ENCODE measurements at places on chromosomes 7 and 10.

- no peak for DNase-seq
These were observed 98.7 kb downstream of the ITIH5 start for GRCh38 chr10:7567911-7568620.

- no peak for DNase-seq
These were observed 18.7 kb downstream of the SORCS3 start for GRCh38 chr10:104659809-104660208.

- no peak for DNase-seq
These were observed 54.9 kb downstream of the ZRANB1 start for GRCh38 chr10:124996854-124997215.

DNA sequence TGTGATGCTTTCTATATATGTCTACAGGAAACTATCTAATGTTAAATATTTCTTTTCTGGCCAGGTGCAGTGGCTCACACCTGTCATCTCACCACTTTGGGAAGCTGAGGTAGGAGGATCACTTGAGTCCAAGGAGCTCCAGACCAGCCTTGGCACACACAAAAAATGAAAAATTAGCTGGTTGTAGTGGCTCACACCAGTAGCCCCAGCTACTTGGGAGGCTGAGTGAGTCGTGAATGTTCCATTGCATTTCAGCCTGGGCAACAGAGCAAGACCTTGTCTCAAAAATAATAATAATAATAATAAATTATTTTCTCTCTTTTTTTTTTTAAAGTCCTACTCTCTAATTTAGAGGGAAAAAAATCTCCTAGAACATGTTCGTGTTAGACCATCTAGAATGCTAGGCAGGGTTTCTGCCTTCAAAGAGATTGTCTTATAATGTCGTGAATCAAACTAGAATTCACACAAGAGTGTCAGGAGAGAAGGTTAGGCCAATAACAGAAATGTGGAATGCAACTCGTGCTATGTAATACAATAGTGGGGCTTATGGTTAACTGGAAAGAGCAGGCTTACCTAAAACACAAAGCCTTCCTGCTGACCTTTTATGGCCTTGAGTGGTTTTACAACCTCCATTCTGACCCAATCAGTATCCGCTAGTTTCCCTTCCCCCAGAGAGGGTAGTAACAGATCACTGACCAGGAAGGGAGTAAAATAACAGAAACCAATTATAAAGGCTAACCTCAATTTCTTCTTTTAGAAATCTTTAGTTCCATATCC lies 46.3 kb downstream of the MYOF start:
- no peak for DNase-seq

DNA sequence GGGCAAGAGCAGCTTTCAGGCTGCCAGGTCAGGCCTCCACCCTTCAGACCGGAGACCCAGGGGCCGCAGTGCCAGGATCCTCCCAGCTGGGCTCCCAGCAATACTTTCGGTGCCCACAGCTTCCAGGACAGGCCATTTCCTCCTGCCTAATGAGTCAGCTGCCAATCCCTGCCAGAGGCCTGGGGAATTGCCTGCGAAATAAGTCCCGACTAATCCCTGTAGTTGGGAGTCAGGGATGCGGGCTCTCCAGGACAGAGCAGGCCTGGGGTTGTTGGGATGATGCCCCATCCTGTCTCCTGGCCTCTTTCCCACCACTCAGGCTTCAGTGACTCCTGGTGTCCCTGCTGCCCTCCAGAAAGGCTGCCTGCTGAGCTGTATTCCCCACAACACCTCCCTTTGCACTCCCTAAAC lies 143.5 kb upstream of the UNC5B start:
- no peak for DNase-seq

- DNase-seq = no peak
These were observed 2.8 kb downstream of the AGAP3 start for GRCh38 chr7:151088856-151089699.

DNA sequence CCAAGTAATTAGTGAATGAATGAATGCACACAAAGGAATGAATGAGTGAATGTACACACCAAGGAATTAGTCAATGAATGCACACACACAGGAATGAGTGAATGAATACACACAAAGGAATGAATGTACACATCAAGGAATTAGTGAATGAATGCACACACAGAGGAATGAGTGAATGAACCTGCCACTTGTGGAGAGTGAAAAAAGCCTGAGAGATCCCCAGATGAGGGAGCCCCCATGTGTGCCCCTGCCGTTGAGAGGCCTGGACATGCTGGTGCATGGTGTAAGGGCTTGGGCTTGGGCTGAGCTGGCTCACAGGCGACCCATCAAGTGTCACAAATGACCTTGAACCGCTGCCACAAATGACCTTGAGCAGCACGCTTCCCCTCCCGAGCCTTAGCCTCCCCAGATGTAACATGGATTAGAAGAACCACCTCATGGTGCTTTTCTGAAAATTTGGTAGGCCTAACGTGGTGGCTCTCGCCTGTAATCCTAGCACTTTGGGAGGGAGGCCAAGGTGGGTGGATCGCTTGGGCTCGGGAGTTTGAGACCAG lies 46.2 kb downstream of the GTF2IRD1 start:
- DNase-seq = no peak

DNA sequence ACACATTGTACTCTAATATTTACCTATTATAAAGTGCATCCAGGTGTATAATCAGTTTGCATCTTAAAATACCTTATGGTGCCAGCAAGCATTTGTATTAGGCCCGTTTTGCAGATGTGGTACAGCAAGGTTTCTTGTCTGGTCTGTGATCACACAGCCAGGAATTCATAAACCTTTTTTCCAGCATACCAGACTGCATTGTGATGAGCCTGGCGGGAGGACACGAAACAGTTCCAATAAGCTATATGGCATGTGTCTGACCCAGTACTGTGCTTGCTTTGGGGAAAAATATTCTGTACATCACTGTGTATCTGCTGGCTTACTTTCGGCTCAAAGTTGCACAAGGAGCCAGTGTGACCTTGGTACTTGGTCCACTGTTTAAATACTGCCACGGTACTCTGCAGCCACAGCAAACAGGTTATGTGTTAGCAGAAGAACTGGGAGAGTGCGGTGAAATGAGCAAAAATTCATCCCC lies 36.3 kb downstream of the CHN2 start:
- no peak for DNase-seq

- no peak for DNase-seq
These were observed 94.6 kb downstream of the ZNF22 start for GRCh38 chr10:45095286-45095685.

DNA sequence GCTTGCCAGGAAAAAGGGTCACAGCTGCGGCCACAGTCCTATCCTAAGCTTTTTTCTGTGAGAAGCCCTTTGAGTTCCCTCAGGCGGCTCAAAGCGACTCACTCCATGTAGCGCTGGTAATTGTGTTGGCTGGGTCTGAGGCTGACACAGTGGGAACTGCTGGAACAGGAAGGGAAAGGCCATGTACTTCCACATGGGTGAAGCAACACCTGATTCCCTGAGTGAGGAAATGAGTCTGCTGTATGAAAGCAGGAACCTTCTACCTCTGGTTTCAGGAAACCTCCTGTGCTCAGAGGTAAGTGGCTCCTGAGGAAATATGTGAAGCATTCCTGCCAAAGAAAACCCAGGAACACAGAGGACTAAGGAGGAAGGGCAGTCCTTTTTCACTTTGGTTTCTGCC lies 734.6 kb upstream of the SORCS1 start:
- no peak for DNase-seq

DNA sequence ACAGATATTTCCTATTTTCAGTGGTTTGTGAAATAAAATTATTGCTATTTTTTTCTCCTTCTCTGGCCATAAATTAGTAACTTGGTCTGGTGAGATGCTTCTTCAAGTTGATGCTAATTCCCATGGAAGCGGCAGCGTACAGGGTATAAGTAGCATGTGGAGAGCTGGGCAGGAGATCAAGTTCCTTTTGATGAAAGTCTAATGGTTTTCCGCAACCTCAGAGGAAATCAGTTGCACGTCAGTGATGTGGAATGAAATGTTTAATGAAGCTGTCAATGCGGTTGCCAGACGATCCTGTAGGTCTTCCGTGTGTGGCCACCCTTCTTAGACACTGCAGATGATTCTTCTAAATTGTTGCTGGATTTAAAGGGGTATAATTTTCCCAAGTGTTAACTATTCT lies 236.4 kb upstream of the GRM3 start:
- no peak for DNase-seq

- DNase-seq = no peak
These were observed 7.6 kb upstream of the BAG3 start for GRCh38 chr10:119643306-119644204.

- no peak for DNase-seq
These were observed 36.9 kb downstream of the DDIT4 start for GRCh38 chr10:72310636-72311035.

DNA sequence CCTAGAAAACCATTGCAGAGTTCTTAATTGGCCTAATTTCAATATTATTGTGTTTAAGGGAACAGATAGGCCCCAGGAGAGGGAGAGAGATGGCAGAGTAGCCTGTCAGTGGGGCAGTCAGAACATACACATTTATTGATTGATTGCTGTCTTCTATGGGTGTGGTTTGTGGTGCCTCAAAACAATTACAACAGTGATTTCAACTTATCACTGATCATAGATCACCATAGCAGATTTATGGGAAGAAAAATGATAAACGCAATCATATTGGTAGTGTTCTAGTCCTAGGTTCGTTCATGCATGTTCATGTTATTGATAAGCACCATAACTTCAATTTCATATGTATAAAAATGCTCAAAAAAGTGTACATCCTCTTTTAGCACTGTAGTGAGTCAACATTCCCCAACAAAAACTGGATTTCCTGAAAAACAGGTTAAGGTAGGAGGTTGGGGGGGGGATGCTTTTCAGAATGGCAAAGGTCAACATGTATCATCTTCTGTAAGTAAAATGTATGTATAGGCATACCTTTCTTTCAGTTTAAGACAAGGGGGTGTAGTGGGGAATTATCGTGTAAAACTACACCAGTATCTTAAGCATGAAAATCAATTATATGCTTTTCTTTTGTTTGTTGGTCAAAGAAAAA lies 1.1 kb upstream of the TNKS2 start:
- no peak for DNase-seq

DNA sequence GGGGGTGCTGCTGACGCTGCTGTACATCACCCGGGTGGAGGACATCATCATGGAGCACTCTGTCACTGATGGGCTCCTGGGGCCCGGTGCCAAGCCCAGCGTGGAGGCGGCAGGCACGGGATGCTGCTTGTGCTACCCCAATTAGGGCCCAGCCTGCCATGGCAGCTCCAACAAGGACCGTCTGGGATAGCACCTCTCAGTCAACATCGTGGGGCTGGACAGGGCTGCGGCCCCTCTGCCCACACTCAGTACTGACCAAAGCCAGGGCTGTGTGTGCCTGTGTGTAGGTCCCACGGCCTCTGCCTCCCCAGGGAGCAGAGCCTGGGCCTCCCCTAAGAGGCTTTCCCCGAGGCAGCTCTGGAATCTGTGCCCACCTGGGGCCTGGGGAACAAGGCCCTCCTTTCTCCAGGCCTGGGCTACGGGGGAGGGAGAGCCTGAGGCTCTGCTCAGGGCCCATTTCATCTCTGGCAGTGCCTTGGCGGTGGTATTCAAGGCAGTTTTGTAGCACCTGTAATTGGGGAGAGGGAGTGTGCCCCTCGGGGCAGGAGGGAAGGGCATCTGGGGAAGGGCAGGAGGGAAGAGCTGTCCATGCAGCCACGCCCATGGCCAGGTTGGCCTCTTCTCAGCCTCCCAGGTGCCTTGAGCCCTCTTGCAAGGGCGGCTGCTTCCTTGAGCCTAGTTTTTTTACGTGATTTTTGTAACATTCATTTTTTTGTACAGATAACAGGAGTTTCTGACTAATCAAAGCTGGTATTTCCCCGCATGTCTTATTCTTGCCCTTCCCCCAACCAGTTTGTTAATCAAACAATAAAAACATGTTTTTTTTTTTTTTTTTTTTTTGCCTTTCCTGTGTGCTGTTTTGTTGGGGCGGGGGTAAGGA lies 55.8 kb downstream of the TSPAN15 start:
- no peak for DNase-seq

DNA sequence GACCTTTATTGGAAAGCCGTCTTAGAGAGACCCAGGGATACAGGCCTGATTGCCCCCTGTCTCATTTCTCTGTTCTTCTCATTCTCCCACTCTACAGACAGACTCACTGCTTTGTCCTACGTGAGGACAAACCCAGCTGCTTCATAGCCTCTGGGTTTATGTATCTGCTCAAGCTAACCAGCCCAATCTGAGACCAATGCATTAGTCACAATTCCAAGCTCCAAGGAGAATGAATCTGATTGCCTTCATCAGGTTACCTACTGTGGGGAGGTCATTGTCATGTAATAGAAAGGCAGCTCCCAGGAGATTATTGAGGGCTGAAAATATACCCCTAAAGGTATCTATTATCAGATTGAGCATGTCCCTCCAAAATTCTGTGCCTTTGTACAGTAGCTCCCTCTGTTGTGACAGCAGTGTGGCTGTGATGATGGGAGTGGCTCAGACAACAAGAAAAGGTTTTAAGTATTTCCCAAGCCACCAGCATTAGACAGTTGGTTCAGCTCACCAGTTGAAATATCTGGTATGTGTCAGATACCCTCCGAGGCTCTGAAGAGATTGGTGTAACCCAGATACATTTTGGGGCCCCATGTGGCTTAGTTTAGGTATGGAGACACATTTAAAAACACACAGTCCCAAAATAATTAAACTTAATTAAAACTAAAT lies 123.1 kb upstream of the EEPD1 start:
- no peak for DNase-seq

DNA sequence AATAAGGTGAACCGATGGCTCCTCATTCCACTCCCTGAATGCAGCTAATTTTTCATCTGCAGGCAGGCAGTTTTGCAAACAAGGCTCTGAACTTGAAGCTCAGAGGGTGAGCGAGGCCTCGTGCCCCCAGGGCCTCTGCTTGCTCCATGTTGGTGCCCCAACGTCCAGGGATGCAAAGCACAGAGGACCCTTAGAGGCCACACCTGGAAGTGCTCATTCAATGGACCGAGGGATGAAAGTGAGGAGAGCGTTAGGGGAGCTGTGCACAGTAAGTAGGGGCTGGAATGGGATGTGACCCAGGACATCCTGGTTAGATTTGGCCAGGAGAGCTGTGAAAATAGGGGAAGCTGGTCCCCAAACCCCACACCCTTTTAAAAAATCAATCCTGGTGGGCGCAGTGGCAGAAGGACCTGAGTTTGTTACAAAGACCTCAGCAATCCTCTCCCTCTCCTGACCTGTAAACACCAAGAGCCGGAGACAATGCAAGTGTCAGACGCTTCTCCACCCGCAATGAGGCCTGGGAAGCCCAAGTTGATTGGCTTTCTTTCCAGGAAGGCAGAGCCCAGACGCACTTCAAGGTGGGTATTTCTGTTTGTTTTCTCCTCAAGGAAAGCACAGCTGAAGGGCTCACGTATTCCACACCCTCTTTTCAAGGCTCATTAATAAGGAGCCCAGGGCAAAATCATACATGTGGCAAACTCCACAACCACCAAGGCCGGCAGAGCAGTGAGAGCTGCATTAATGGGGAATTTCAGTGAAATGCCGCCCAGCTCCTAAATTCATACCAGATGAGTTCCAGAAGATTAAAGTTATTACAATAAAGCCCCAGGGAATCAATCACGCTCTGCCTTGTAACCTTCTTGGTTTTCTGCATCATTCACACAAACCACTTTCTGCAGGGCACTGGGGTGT lies 14.1 kb upstream of the CXCL12 start:
- no peak for DNase-seq

GRCh38 chr7:139559364-139560105 lies 36.0 kb downstream of the CLEC2L start:
- DNase-seq = no peak
